Activated T-helper 1 cell treated with anti-CD3 and anti-CD28 coated beads, Interleukin-2, amount 50 U/mL, for 16 hours (primary cell): ENCODE measurements at places on chromosomes 2 and 18.

DNA sequence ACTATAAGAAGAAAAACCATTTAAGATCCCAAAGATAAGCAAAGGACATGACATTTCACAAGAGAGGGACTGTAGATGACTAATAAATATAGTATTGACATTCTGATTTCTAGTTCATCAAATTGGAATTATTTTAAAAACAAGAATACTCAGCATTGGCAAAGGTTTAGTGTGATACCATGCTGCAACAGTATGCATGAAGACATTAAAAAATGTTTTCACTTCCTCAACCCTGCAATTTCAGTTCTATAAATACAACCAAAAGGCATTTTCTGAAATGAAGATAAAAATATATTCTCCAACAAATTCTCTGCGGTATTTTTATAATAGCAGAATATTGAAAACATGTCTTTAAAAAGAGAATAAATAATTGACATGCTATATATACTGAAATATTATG is 2.1 kb downstream of the C2orf81 start:
- no peak for DNase-seq

DNA sequence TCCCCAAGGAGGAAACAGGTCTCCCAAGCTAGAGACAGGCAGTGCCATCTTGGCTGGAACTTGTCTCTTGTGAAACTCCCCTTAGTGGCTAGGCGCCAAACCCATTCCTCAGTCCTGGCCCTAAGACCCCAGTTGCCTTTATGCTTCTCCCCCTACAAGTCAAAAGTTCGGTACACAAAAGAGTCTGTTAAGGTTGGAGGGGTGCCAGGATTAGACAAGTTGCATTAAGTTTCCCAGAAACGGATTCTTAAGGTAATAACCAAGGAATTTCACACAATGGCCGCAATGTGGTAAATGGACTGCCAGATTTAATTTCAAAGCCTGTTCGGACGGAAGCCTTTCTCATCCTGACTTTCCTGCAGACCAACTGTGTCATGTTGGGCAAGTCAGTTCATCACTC is 80.7 kb downstream of the CCBE1 start:
- DNase-seq: no peak

GRCh38 chr2:71154798-71155197 is 24.4 kb downstream of the MPHOSPH10 start:
- no peak for DNase-seq

DNA sequence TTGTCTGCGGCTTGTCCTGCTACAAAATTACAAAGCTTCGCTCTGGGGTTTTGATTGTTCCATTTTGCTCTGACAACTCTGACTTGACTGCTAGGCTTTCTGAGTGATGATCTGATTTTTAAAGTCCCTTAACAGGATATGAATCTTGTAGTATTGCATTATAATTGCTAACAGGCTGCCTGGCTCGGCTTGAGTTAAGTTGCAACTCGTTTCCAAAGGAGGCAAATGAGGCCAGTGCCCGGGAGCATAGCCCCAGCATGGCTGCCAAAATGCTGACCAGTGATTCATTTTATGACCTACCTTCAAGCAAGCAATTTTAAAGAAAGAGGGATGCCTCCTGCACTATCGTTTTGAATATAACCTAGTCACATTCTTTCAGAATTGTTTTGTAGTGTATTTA is 135.4 kb downstream of the COL6A3 start:
- DNase-seq: no peak

DNA sequence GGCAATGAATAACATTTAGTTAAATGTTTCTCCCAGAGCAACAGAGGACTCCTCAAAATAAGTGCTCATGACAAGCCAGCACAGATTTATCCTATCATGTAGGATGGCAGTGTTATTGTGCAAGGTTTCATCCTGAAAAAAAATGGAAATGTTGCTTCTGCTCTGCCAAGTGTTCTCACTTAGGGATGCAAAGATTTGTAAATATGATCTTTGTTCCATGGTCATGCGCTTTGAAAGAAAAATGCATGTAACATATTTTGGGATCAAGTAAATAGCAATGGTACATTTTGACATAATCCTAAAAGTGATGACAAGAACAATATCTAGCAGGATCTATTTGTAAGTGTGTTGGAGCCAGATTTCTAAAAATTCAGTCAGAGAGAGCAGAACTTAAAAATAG is 229.5 kb upstream of the CCDC150 start:
- DNase-seq: no peak

- DNase-seq: no peak
Observed at GRCh38 chr18:68991286-68991685, 193.4 kb downstream of the CCDC102B start.

GRCh38 chr2:213818436-213818835 is 534.2 kb downstream of the SPAG16 start:
- DNase-seq: no peak

DNA sequence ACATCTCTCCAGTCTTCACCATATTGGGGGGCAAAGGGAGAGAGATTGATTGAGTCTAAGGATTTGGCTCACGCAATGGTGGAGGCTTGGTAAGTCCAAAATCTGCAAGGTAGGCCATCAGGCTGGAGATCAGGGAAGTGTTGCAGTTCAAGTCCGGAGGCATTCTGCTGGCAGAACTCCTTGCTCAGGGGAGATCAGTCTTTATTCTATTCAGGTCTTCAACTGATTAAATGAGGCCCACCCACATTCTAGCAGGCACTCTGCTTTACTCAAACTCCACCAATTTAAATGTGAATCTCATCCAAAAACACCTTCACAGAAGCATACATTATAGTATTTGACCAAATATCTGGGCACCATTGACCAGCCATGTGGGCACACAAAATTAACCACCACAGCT is 21.4 kb downstream of the SMYD1 start:
- DNase-seq: no peak

DNA sequence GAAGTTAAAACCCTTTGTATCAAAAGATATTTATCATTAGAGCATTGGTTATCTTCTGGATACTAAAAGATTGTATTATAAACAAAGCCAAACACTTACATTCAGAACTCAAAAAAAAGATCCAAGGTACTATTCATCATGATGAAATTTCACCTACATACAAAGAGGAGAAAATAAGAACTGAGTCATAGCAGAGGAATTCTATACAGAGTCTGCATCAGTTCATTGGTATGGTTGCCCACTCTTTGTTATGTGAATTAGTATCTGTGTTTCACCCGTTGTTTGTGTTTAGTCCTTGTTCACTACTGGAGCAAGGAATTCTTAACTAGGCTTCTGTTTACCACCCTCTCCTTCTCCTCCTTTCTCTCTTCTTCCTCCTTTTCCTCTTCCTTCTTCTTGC is 157.9 kb downstream of the LNPK start:
- no peak for DNase-seq

DNA sequence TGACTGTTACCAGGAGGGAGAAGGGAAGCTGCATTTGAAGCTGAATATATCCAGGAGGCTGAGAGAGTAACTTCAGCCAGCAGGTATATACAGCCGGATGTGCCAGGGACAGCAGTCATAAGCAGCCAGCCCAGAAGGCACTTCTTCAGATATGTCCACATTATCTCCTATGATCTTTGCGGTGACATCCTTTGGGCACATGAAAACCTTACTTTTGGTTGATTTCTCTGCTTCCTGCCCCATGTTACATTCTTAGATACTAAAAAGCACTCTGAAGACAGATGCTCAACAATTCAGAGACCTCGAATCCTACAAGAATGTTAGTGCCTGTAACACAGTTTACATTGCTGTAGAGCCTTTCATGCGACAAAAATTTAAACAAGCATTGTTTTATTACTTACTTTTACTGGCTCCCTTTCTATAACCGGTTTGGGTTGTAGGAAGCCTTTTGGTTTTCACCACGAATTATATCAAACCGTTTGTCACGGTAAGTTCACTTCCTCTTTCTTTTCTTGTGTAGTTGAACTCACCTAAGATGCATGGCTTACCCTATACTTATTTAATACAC is 50.3 kb upstream of the TLK1 start:
- DNase-seq: peak; percentile 10
